ENCODE measurements at places on chromosomes 2 and 18.

GRCh38 chr2:68432696-68433658 is 34.1 kb downstream of the FBXO48 start:
- no peak for DNase-seq

- DNase-seq: no peak
These were observed 38.6 kb downstream of the FEZ2 start for GRCh38 chr2:36559221-36559942.

GRCh38 chr2:40072442-40073232 is 293.6 kb upstream of the THUMPD2 start:
- no peak for DNase-seq

DNA sequence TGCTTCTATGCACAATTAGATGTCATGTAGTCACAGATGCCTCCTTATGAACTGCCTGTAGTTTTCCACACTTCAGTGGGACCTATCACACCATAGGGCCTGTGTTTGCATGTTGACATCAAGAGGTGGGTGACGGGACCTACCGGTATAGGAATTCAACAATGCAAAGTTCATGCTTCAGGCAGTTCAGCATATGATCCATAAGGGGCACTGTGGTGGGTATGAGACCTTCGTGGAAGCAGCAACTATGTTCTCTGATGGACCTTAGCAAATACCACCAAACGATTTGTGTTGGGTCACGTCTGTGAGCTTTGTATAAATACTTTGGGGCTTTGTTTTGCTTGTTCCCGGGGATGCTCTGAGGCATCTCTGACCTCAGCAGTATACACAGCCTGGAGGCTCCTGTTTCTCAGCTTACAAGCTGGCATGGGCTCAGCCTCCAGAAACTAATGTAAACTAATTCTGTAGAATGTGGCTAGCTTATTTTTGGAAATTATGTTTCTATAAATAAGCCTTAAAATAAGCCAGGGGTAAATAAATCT is 111.6 kb downstream of the DTNA start:
- no peak for DNase-seq

DNA sequence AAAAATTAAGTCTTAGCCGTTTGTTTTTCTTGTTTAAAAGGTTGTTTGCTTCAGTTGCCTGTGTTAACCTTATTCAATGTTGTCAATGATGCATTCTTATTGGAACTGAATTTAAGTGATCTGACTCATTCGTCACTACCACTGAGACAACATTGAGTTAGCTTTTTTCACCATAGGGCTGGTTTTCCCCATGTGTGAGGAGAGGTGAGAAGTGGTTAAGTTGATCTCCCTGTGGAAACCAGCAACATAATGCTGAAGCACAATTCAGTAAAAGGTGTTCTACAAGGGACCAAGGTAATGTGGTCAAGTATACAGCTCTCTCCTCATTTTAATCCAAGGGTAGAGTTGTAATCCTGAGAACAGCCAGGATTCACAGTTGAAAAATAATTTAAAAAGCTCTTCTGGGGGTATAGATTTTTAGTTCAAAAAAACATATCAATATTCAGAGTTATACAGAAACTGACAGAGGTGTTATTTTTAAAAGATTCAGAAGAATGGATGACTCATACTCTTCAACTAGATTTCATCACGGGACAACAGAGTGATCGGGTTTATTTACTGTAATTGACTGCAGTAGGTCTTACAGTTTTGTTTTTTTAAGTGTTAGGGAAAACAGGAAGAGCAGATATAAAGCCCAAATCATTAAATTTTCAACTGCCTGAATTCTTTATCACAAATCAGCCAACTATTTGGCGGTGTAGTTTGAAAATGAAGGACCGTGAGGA is 12.6 kb downstream of the NOP58 start:
- no peak for DNase-seq

GRCh38 chr18:48455555-48456478 is 46.6 kb upstream of the ZBTB7C start:
- no peak for DNase-seq

DNA sequence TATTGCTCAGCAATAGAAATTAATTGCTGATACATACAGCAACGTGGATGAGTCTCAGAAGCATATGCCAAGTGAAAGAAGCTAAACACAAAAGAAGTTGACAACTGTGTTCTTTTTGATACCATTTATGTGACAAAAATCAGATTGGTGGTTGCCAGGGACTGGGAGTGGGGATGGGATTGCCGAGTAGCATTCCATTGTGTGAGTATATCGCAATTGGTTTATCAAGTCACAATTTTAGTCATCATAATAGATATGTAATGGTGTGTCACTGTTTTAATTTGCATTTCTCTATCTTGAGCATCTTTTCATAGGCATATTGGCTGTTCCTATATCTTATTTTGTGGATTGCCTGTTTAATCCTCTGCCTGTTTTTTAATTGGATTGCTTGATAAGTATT is 20.9 kb downstream of the STRADB start:
- DNase-seq: no peak

DNA sequence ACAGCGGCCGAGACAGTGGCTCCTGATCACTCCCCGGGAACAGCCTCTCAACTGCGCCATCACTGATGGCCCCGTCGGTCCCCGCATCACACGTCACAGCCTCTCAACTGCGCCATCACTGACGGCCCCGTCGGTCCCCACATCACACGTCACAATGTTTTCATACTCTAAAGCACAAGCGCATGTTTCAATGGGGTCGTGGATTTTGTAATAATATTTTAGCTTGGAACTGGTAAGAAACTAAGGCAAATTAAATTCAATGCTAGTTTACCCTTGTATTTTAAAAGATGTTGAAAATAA is 44.2 kb upstream of the CTDP1 start:
- no peak for DNase-seq

- DNase-seq: no peak
These were observed 175.8 kb upstream of the HNRNPA3 start for GRCh38 chr2:177036747-177037146.

- DNase-seq: no peak
These were observed 91.2 kb downstream of the SLC8A1 start for GRCh38 chr2:40360652-40361051.

DNA sequence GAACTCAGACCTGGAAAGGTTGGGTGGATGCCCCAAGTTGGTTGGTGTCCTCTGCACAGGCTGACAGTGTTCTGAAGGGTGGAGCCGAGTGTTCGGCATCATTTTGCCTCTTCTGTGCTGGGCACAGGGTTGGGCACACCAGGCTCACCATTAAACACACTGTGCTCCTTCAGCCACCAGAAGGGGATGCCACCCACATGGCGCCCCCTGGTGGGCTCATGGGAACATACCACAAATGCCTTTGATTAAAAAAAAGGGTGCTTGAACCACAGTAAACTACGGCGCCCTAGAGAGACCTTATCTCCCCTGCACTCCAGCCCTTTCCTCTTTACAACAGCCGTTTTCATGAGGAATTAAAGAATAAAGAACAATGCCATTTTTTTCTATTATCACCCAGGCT is 89.4 kb downstream of the CELF4 start:
- no peak for DNase-seq

DNA sequence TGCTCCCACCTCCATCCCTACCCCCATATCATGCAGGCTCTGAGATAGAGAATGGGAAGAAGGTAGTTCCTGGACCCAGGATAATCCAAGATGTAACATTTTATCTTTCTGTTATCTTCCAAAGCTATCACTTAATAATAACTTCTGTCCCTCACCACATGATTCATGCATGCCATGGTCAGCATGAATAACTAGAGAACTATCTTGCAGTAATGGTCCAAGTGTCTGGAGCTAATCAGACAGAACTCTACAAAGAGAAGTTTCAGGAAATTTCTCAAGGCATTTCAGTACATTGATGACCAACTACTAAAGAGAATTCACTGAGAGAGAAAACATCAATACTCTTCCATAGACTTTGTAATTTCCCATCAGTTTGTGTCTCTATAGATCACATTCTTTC is 1469.7 kb upstream of the PIK3C3 start:
- no peak for DNase-seq

GRCh38 chr18:63708650-63709049 is 5.9 kb downstream of the SERPINB11 start:
- no peak for DNase-seq
